Pericardium fibroblast (primary cell): ENCODE measurements at places on chromosomes 6 and 20. TPM values are rescaled to one million over a fixed set of nuclear protein-coding genes. Genes with fewer than 3 reads are reported as not detected.

BPIFA1 gene
- total RNA-seq: not detected in 2 replicates

PRDM1 gene
- total RNA-seq: 0.12 and 0.51 TPM in 2 replicates

PAK5 gene
- total RNA-seq: not detected in 2 replicates

MTO1 gene
- 18.3 and 23.7 TPM in 2 replicates for total RNA-seq

RWDD2A gene
- total RNA-seq: 2.8 and 3.2 TPM in 2 replicates

HSPA1A gene
- 62.6 and 74.3 TPM in 2 replicates for total RNA-seq

DEFB132 gene
- not detected in 2 replicates for total RNA-seq

NRN1 gene
- 1.2 TPM in 1 of 2 replicates, not detected in the other for total RNA-seq

SLCO4A1 gene
- total RNA-seq: 0.12 and 0.26 TPM in 2 replicates

TAGAP gene
- not detected in 2 replicates for total RNA-seq

MUCL3 gene
- total RNA-seq: not detected in 2 replicates

RIPOR2 gene
- 4.0 and 35.2 TPM in 2 replicates for total RNA-seq
